Stimulated activated CD8-positive, alpha-beta memory T cell treated with anti-CD3 and anti-CD28 coated beads, Interleukin-7, amount 100 ng/mL, for 24 hours (primary cell): ENCODE measurements at places on chromosomes 2 and 18.

DNA sequence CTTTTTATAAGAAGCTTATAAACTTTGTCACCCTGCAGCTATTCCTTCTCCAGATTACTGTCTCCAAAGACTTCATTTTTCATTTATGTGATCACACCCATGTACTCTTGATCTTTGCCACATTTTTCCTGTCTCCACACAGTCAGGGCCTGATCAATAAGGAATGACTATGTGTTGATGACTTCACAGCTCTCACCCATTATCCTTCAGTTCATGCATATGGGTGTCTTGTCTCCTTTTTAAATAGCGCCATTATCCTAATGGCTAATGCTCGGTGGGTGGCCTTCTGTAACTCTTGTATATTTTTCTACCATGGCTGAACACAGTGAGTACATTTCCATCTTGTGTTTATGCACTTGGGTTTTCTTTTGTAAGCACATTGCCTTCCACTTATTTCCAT lies 335.7 kb upstream of the NRP2 start:
- no peak for DNase-seq

DNA sequence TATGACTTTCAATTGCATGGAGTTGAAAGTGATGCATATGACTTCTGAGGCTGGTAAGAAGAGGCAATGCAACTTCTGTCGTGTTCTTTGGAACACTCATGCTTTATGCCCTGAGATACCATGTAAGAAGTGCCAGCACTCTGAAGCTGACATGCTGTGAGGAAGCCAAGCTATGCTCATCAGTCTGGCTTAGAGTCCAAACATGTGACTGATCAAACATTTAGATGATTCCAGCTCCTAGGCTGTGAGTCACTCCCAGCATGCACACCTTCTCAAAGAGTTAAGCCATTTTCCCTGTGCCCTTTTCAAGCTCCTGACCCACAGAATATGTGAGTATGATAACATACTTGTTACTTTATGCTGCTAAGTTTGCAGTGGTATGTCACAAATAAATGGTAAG lies 15.8 kb upstream of the VRK2 start:
- DNase-seq: no peak

GRCh38 chr18:56197241-56197859 lies 441.0 kb downstream of the TXNL1 start:
- no peak for DNase-seq

- DNase-seq: no peak
These were observed 68.1 kb upstream of the CSRNP3 start for GRCh38 chr2:165401285-165401852.

GRCh38 chr2:7847321-7847720 lies 834.5 kb upstream of the ID2 start:
- no peak for DNase-seq

DNA sequence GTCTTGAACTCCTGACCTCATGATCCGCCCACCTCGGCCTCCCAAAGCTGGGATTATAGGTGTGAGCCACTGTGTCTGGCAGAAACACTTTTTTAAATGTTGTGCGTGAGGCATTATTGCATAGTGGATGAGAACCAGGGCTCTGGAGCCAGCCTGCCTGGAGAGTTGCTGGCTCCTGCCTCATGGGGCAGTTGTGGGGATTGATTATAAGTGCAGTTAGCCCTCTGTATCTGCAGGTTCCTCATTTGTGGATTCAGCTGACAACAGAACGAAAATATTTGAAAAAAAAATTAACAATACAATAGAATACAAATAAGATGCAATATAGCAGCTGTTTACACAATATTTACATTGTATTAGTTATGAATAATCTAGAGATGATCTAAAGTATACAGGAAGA lies 129.4 kb upstream of the EML6 start:
- DNase-seq: no peak
